ENCODE measurements at places on chromosomes 5 and 9.

GRCh38 chr9:104895572-104895971, 32.4 kb downstream of the ABCA1 start:
- DNase-seq, result no peak

GRCh38 chr5:148760945-148761638, 65.3 kb upstream of the ADRB2 start:
- no peak for DNase-seq

DNA sequence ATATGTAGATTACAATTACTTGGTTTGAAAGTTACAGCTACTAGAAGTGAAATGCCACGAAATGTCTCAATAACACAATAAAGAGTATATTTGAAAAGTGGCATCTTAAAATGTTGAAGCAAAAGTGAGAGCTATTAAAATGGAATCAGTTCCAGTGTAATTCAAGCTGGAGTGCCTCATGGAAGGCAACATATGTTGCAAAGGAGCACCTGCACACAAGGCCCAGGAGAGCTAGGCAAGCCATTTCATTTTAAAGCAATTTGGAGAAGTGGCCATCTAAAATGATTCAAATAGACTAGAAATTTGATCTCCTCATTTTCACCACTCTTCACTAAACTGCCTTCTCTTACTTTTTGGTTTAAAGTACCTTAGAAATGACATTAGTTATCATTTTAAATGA, 167.8 kb downstream of the GABRB2 start:
- peak; percentile 5 for DNase-seq

GRCh38 chr9:24459953-24460352, 85.7 kb downstream of the IZUMO3 start:
- no peak for DNase-seq

GRCh38 chr5:154316223-154316935, 125.8 kb downstream of the GALNT10 start:
- DNase-seq, result no peak

DNA sequence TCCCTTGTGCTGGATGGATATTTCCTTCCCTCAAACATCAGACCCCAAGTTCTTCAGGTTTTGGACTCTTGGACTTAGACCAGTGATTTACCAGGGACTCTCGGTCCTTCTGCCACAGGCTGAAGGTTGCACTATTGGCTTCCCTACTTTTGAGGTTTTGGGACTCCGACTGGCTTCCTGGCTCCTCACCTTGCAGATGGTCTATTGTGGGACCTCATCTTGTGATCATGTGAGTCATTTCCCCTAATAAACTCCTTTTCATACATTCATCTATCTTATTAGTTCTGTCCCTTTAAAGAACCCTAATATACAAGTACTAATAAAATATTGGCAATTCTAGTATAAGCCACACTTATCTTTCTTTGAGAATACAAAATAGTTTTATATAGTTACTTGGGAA, 1078.9 kb downstream of the CDH12 start:
- DNase-seq, result no peak

DNA sequence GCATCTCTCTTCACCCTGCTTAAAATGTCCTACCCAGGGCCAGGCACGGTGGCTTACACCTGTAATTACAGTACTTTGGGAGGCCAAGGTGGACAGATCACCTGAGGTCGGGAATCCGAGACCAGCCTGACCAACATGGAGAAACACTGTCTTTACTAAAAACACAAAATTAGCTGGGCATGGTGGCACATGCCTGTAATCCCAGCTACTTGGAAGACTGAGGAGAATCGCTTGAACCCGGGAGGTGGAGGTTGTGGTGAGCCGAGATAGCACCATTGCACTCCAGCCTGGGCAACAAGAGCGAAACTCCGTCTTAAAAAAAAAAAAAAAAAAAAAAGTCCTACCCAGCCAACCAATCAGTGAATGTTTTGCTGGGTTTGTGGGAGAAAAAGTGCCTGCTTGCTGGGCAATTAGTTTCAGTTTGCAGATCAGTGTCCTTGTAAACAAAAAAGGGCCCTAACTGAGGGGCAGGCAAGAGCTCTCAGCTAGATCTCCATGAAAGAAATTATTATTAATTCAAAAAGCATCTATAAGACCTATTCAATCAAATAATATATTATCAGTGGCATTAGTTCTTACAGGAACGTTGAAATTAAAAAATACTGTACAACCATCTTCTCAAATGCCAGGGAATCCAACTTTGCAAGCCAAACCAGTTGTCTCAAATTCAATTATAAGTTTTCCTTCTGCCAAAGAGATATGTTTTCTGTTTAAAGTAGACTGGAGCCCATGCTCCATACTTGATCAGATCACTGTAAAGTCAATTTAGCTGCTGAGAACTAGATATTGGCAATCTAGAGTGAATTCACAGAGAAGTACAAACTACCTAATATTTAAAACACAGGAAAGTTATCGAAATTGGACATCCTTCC, 3.9 kb downstream of the MEGF9 start:
- DNase-seq, result no peak

DNA sequence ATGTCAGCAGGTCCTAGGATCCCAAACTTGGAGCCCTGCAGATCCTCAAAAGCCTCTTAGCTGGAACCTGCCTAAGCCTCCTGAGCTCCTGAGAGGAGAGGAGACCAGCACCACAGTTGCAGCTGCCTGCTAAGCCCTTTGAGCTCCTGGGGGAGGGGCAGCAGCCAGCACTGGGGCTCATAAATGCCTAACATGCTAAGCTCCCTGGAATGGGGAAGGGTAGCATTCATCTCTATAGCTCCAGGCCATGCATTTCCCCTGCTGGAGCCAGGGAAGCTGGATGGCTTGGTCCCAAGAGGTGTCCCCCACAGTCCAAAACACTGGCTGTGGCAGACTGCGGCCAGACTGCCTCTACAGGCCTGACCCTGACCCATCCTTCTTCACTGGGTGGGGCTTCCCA, 182.7 kb downstream of the KCNN2 start:
- no peak for DNase-seq

GRCh38 chr9:77707383-77708063, 59.4 kb upstream of the GNA14 start:
- no peak for DNase-seq

GRCh38 chr5:146072595-146072994, 32.8 kb downstream of the PLAC8L1 start:
- DNase-seq, result no peak

DNA sequence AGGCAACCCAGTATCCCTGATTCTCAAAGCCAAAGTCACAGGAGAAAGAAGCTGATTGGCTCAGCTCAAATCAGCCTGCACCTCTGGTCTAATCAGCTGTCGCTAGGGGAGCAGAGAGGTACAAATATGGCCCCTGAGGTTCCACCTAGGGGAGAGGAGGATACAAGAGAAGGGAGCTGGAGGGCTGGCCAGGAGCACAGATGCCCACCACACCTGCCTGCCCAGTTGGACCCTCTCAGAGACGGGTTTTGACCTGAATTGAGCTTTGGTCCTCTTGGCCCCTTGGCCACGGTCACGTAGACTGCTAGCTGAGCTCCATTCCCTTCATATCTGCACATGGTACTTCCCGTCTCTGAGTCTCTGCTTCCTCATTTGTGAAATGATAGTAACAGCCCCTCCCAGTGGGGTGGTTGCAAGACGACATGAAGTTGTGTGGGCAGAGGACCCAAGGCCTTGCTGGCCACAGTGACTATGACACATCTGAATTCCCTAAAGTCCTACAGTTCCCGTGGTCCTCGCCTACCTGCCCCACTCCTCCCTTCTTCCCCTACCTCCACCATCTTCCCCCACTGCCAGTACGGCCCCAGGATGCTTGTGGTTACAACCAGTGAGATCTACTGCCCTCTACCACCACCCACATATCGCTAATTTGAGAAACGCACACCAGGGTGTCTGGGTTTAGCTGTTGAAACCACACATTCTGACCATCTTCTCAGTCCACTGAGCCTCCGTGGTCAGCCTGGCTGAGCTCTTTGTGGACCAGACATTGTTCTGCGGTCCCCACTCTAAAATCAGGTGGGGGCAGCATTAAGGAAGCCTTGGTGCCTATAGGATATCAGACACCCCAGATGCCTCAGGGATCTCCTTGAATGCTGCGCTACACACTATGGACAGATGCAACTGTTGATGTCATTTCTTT, 60.3 kb upstream of the NEK6 start:
- DNase-seq, result no peak

GRCh38 chr9:94919376-94920098, 193.0 kb downstream of the AOPEP start:
- DNase-seq, result no peak

DNA sequence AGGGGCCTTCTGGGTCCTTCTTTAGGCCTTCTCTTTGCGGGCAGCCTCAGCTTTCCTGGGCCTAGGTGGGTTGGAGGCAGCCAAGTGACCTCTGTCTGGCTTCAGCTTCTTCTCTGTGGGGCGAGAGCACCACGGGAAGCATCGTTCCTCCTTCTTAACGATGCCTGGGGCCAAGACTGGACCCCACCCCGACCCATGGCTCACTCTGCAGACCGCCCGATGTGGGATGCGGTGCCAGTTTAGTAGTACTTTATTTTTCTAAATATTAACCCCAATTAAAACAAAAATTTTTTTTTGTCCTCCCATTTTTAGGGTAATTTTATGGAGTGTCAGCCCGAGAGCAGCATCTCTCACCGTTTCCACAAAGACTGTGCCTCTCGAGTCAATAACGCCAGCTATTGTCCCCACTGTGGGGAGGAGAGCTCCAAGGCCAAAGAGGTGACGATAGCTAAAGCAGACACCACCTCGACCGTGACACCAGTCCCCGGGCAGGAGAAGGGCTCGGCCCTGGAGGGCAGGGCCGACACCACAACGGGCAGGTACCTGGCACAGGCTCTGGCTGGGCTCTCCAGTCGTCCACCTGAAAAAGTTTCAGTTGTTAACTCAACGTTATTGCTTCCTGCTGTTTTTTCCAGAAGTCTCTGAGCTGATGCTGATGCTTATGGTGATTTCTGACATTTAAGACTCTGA, 101.1 kb upstream of the CACNA1B start:
- no peak for DNase-seq

GRCh38 chr9:90189306-90189705, 453.3 kb downstream of the DIRAS2 start:
- no peak for DNase-seq

DNA sequence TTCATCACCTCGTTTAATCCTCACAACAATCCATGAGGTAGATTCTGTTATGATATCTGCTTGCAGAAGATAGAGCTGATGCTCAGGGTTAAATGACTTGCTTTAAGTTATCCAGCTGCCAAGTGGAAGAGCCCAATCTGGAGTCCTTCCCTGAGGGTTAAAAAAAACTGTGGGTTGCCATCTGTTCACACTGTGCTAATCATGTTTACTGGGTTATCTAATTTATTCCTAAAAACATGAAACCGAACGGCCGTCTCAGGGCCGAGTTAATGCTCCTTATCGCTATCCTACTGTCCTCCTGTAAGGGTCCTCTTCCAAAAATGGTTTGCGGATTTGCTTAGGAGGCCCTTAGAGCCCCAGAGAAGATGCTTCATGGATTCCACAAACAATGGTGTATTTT, 153.3 kb downstream of the YIPF5 start:
- DNase-seq, result no peak

DNA sequence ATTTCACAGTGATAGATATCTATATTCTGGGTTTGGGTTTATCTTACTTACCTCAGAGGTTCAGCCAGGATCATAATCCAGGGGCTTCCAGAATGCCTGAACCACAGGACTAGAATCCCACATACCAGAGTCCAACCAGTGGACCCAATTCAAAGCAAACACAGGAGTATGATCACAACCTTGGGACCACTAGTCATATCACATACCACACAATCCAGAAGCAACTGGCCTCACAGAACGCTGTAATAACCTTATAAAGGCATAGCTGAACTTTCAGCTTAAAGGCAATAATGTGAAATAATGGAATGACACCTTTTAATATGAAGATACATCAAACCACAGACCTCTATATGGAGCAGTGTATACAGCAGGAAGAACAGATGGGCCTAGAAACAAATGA, 25.3 kb downstream of the RAPGEF6 start:
- DNase-seq, result no peak

- DNase-seq, result no peak
Observed at GRCh38 chr9:89165341-89165740, 13.3 kb downstream of the SHC3 start.

DNA sequence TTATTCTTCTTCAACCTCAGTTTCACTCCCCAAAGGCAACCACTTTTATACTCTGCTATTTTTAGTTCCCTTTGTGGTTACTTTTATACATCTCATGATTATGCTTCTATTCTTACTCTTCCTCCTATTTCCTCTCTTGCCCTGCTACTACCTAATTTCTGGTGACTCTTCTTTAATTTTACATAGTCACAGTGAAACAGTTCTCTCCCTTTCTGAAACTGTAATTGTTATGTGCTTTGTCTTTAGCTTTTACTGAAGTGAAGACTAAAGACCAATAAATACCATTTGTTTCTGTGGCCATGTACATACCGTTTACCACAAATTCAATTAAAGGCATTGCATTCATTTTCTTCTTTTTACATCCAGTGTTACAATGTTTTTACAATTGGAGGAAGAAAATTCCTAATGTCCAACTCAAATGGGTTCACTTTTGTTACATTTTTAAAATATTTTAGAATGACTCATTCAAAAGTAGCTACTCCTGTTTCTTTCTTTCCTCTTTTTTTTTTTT, 410.6 kb downstream of the PSAT1 start:
- DNase-seq, result no peak

GRCh38 chr9:93061260-93061751, 2.8 kb downstream of the SUSD3 start:
- DNase-seq, result no peak

- DNase-seq, result no peak
Observed at GRCh38 chr5:38931731-38932130, 85.9 kb downstream of the OSMR start.

DNA sequence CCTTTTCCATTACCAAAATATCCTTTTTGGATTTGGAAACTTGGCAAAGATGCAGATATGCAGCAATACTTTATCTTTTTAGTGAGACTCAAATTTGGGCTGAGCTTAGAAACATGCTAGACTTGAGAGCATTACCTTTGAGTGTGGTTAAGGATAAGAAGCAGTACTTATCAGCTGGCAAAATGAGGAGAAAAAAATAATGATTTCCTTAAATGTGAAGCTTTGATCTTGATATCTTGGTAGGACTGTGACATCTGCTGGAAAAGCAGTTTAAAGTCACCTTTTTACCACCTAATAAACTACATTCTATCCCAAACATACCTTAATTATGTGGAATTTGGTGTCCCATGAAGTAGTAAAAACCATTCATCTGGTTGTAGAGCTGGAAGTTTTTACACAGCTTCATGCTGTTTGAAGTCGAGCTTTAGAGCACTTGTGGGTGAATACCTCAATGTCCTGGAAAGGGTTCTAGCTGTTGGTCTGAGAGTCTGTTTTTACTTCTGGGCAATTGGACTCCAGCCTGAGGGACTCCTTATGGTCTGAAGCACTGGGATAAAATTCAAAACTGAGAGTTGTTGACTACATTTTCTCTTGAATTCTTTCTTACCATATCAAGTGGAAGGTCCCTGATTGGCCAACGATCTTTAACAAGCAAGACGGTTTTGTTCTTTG, 53.4 kb downstream of the LRRC70 start:
- DNase-seq, result no peak

- DNase-seq, result no peak
Observed at GRCh38 chr9:92119586-92119985, 4.4 kb upstream of the SPTLC1 start.

GRCh38 chr5:80254767-80255430, 949 bp downstream of the SERINC5 start:
- no peak for DNase-seq

- DNase-seq, result no peak
Observed at GRCh38 chr9:114722937-114723620, 41.1 kb upstream of the TEX48 start.
